ENCODE measurements at places on chromosomes 4 and X. TPM values are rescaled to one million over a fixed set of nuclear protein-coding genes. Genes with fewer than 3 reads are reported as not detected.

DNA sequence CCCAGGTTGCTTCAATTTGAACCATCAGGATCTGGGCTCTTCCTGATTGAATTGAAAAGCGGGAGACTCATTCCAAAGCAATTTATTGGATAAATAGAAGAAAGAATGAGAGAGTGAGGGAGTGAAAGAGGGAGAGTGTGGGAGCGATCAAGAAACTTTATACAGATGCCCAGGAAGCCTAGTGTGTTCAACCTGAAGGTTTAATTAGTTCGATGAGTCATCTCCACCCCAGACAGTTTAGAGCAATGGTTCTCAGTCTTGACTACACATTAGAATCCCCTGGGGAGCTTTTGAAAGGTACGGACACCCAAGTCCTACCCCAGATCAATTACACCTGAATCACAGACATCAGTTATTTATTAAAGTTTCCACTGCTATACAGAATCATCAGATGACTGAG, 61.5 kb downstream of the GEMIN8 start:
- DNase-seq = no peak

- DNase-seq = no peak
Observed at GRCh38 chr4:4456351-4456750, 69.4 kb downstream of the NSG1 start.

GRCh38 chr4:76765473-76766183, 132.3 kb downstream of the SOWAHB start:
- no peak for DNase-seq

- DNase-seq = no peak
Observed at GRCh38 chr4:11474146-11474545, 45.5 kb upstream of the HS3ST1 start.

DNA sequence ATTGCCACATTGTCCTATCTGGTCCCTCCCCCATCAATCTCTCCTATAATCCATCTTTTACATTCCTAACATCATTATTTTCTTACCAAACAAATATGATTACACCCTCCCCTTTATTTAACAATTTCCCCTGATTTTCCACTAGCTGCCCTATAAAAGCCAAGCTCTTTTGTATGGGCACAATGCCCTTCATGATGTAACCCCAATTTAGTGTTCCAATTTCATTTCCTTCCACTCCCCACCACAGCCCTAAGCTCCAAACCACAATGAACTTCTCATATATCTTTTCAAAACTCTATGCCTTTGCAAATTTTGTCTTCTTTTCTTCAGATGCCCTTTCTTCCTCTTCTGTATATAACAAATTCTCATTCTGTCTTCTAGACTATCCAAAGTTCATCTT, 39.5 kb upstream of the PTPN13 start:
- DNase-seq = no peak

The CT45A9 gene
- not detected for total RNA-seq

DNA sequence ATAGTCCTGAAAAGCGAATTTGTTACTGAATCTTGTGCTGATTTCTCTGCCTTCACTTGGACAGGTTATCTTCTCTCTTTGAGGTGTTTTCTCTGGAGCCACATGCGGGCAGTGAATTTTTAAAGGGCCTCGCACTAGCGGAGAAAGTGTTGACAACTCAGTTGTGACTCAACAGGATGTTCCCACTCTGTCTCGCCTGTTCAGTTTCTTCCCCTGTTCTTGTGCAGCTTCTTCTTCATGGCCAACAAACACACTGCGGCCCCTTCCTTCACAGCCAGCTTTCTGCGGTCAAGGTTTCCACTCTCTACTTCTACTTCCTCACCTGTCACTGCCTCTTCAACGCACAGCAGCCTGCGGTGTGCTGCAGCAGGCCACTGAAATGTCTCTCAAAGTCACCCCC, 1.1 kb upstream of the SHROOM4 start:
- no peak for DNase-seq

The TBC1D8B gene
- total RNA-seq = 5.3 TPM

DNA sequence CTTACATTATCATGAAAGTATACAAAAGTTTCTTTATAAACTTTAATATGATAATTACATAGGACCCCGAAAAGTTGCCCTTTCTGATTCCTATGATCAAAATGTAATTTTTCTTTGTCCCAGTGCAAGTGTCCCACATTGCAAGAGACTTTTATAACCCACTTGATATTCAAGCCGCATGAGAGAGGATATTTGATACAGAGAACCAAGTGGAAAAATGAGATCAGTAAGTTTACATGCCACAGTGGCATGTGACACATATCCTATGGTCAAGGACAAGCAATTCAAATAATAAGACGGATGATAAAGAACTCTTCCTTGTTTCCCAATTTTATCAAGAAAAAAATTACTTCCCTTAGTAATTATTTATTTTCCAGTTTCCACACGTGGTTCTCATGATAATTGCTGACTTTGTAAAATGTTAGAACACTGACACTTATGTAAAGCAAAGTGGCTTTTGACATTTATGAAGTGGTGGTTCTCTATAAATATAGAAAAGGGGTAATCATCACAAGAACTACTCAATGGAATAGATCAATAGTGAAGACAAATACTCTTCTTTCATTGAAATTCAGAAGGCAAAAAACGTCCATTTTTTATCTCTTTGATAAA, 273.7 kb upstream of the NOCT start:
- DNase-seq = no peak

The RIPPLY1 gene
- total RNA-seq = not detected

The IBSP gene
- not detected for total RNA-seq

GRCh38 chr4:18961266-18961665, 939.7 kb upstream of the LCORL start:
- no peak for DNase-seq

The PDGFC gene
- 9.8 TPM for total RNA-seq

DNA sequence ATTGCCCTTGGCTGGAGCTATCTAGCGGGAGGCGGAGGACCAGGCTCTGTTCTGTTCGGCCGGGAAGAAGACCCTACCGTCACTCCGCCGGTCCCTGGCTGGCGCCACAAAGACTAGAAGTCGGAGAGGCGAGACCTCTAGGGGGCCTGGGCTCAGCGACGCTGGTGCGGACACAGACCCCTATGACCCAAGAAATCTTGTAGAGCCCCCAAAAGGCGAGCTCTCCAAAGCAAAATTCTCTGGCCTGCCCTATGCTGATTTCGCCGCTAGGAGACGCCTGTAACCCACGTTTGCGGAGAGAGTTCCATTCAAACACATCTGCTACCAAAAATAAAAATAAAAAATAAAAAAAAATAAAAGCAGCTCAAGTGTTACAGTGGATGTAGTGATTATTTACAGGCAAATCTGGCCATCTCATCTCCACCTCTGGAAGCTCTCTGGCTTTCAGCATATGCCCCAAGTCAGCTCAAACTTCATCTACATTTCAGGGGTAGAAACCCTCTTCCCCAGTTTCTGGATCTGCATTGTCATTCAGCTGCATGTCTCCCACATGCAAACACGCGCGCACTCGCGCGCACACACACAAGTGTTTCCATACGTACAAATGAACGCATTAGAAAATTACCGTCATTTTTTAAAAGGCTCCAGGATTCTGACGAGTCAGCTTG, 2.4 kb upstream of the PCDH10 start:
- DNase-seq = no peak

GRCh38 chr4:113563691-113564378, 197.7 kb downstream of the CAMK2D start:
- DNase-seq = no peak

DNA sequence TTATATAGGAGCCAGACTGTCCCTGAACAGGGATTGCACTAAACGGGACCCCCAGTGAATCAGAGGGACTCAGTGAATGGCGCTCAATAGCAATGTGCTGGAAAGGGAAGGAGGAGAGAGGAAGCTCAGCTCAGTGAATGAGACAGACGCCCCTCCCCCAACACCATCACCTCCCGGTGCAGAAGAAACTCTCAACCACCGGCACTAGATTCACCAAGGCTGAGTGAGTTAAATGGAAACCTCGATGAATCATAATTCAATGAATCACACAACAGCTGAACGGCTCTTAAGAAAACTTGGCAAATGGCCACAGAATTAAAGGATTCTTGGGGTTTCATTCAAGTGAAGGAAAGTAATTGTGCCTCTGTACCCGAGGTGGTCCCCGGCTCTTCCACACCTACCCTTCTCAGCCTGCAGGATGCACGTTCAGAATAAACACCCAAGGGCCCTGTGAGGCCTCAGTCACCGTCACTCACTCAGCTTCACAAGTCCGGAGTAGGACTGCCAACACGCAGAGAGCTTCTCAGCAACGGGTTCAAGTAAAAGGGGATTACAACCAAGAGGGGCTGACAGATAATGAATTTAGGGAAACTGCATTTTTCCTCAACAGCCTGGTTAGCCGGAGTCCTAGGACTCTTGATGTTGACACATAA, 29.3 kb downstream of the CRMP1 start:
- DNase-seq = peak; percentile 71

The ZNF157 gene
- not detected for total RNA-seq

The CFP gene
- 0.13 TPM for total RNA-seq

DNA sequence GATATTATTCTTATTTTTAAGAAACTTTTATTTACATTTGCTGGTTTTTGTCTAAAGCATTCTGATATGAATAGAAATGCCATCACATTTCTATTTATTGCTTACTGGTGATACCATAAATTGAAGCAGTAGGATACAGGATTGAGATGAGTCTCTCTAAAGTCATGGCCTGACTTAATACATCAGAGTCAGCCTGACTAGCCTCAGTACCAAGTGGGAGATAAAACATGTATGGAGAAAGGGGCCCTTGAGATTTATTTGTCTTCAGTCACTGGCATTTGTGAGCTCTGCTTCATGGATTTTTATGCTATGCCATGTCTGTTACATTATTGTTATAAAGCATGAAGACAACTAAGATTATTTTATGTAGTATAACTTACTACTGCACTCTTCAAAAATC, 465.5 kb downstream of the ADGRL3 start:
- DNase-seq = no peak

DNA sequence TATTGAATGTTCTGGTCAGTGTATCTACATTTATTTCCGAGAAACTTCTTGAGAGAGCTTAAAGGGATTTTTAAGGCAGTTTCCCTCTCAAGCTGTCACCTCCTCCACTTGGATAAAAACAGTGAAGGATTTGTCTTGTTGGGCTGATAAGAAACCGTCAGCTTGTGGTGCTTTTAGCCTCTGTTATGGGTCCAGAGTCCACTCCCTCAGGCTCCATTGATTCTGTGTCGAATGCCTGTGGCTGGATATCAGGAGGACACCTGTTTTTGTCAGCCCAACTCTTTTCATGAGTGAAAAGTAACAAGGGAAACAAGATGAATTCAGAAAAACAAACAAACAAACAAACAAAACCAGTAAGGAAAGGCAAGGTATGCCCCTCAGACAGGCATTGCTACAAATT, 12.4 kb downstream of the CLCN4 start:
- no peak for DNase-seq

DNA sequence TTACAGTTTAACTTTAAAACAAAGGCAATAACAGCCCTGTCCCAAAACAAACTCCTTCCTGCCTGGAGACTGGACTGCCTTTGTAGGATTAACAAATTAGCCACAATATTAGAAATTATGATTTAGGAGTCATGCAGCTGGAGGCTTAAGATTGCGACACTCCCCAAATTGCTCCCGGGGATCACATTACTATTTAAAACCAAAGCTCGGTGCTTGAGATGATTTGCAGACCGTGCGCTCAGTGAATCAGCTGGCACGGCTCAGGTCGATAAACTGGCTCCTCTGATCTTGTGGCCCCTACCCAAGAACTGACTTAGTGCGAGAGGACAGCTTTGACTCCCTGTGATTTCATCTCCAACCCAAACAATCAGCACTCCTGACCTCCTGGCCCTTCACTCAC, 829.3 kb downstream of the NLGN4X start:
- DNase-seq = no peak

The NAP1L2 gene
- total RNA-seq = 0.73 TPM

The VEGFD gene
- total RNA-seq = 0.28 TPM

DNA sequence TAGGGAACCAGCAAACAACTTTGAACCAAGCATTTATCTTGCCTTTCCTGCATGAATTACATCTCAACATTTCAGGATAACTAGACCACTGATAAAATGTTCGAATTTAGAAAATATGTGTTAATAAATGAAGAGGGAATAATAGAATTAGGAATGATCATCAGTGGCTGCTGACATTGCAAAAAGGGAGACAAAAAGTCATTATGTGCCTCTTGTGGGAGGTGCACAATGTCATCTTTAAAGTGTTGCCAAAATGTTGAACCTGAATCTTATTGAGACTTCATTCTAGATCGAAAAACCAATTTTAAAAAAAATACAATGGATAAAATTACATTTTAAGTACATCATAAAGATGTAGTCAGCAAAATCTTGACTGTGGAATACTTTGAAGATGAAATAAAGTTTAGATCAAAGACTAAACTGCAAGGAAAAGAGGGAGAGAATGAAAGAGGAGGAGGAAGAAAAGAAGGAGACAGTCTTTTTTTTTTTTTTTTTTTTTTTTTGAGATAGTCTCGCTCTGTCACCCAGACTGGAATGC, 299.3 kb downstream of the FBXW7 start:
- no peak for DNase-seq

GRCh38 chrX:73127700-73128241, 48.5 kb upstream of the PABPC1L2A start:
- DNase-seq = no peak

DNA sequence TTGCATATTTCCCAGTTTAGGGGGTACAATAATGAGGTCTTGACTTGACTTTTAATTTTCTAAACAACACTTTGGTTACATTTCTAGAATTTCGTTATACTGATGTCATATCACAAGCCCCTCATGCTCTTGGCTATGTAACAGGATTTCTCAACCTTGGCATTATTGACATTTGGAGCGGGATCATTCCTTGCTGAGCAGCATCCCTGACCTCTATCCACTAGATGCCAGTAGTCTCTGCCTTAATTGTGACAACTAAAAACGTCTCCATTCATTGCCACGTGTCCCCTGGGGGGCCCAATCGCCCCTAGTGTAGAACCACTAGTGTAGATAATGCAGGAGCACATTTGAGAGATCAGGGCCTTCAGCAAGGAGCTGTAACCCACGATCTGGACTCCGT, 234.2 kb upstream of the MID1 start:
- no peak for DNase-seq

- no peak for DNase-seq
Observed at GRCh38 chr4:15162465-15163283, 160.4 kb downstream of the CPEB2 start.

DNA sequence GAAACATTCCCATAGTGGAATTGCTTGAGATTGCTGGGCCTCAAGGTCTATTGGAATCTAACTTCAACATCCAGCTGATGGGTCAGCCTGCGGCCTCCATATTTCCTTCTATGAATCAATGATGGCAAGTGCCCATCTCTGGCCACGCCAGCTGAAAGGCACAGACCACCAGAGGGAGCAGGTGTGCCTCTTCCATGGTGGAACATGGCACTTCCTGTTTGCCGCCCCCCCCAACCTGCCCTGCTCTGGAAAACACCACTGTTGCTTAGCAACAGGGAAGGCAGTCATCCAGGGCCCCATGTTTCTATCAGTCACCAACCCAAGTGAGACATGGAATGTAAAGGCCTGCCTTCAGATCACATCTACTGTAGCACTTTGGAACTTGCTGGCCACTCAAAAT, 11.6 kb downstream of the PAGE4 start:
- peak; percentile 19 for DNase-seq

GRCh38 chrX:25226151-25226550, 210.4 kb upstream of the ARX start:
- DNase-seq = no peak
